ENCODE measurements at places on chromosomes 1 and 21.

DNA sequence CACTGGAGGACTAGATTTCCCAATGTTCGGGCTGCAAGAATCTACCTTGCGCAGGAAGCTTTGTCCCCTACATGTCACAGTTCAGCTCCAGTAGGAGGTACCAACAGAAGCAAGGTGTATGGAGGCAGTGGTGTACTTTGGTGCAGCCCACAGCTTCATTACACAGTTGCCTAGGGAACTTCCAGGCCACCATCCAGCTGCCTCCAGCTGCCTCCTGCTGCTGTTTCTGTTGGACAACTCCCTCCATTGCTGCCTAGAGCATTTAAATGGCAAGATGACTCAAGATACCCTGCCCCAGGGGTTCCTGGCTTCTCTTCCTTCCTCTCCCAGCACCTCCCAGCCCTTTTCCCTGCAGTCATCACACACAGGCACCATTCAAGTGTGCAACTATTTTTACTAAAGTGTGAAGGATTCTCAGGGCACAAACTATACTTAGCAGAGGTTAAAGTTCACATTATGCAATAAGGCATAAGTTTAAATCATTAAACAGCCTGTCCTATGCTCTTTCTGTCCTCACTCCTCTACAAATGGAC lies 39.0 kb upstream of the ATP1A1 start:
- H3K27ac ChIP-seq: no peak overlapping the region
- H3K4me1 ChIP-seq: peaks cover 17% of the 10 kb centered on the region
- H3K27me3 ChIP-seq: no peaks in the 10 kb centered on the region
- DNase-seq: no peak
- H3K36me3 ChIP-seq: no peaks in the 10 kb centered on the region
- no peak overlapping the region for H3K4me3 ChIP-seq

DNA sequence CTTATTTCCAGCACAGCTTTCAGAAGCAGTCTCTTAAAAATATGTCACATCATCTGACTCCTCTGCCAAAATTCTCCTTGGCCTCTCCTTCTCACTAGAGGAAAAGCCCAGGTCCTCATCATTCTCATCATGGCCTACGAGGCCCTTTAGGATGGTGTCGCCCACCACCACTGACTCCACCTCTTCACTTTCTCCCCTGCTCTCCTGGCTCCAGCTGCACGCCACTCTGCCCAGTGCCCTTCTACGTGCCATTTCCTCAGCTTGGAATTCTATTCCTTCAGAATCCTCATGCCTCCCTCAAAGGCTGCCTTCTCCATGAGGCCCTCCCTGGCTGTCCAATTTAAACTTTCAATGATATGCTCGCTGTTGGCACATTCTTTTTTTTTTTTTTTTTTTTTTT lies 25.3 kb upstream of the BTG2 start:
- peaks cover 33% of the 10 kb centered on the region for H3K4me1 ChIP-seq
- H3K27me3 ChIP-seq: no peaks in the 10 kb centered on the region
- H3K4me3 ChIP-seq: no peak overlapping the region
- DNase-seq: no peak

- no peak overlapping the region for H3K27ac ChIP-seq
- H3K36me3 ChIP-seq: peaks cover 28% of the 10 kb centered on the region
- H3K27me3 ChIP-seq: no peaks in the 10 kb centered on the region
- peaks cover 34% of the 10 kb centered on the region for H3K4me1 ChIP-seq
- no peak for DNase-seq
Observed at GRCh38 chr1:225425201-225425786, 2.5 kb downstream of the LBR start.

DNA sequence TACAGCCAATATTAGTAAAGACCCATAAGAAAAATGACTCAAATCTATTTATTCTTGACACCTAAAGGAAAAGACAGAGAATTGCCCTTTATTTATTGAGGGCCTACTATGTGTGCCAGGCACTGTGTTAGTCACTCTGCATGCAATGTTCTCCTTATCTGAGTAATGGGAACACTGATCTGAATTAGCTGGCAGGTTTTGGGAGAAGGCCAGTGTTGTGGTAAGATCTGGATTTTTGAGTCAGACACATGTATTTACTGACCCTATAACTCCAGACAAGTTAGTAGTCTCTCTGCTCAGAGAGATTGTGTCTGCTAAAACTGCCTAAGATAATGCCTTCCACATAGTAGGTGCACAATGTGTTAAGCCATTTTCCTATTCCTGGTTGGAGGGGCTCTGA lies 17.3 kb downstream of the LCE4A start:
- no peaks in the 10 kb centered on the region for H3K27me3 ChIP-seq
- H3K27ac ChIP-seq: no peak overlapping the region
- H3K4me1 ChIP-seq: no peaks in the 10 kb centered on the region
- H3K36me3 ChIP-seq: no peaks in the 10 kb centered on the region
- no peak for DNase-seq

- H3K27ac ChIP-seq: no peak overlapping the region
- no peak for DNase-seq
- H3K27me3 ChIP-seq: no peaks in the 10 kb centered on the region
- H3K4me1 ChIP-seq: no peaks in the 10 kb centered on the region
Observed at GRCh38 chr1:66711420-66711819, 40.8 kb upstream of the DYNLT5 start.

- no peak overlapping the region for H3K27ac ChIP-seq
- no peak overlapping the region for H3K4me3 ChIP-seq
- no peaks in the 10 kb centered on the region for H3K4me1 ChIP-seq
- DNase-seq: no peak
- H3K27me3 ChIP-seq: no peaks in the 10 kb centered on the region
- H3K36me3 ChIP-seq: no peaks in the 10 kb centered on the region
Observed at GRCh38 chr1:186575348-186575747, 104.9 kb downstream of the PTGS2 start.

- no peak overlapping the region for H3K4me3 ChIP-seq
- H3K27ac ChIP-seq: no peak overlapping the region
- H3K4me1 ChIP-seq: peaks cover 11% of the 10 kb centered on the region
- no peak for DNase-seq
- no peaks in the 10 kb centered on the region for H3K27me3 ChIP-seq
Observed at GRCh38 chr1:230149751-230150584, 82.9 kb downstream of the GALNT2 start.
